ENCODE measurements at places on chromosomes 7 and 10. TPM values are rescaled to one million over a fixed set of nuclear protein-coding genes. Genes with fewer than 3 reads are reported as not detected.

GRCh38 chr7:23012908-23013714 is 819 bp downstream of the HYCC1 start:
- no peak overlapping the region for H3K27ac ChIP-seq
- no peak for DNase-seq
- H3K4me3 ChIP-seq: 0 out of 2 replicates have a peak overlapping the region, but pooled peaks have one; percentile 96
- H3K36me3 ChIP-seq: no peaks in the 10 kb centered on the region
- no peaks in the 10 kb centered on the region for H3K27me3 ChIP-seq

GRCh38 chr10:109934958-109935793 is 11.9 kb upstream of the XPNPEP1 start:
- peak overlapping the region; percentile 58 for H3K27ac ChIP-seq
- no peaks in the 10 kb centered on the region for H3K36me3 ChIP-seq
- H3K4me1 ChIP-seq: peaks cover 25% of the 10 kb centered on the region

GRCh38 chr10:71724539-71724938 is 5.0 kb upstream of the C10orf105 start:
- H3K36me3 ChIP-seq: 0 out of 2 replicates have a peak, but pooled peaks cover 4% of the 10 kb centered on the region
- peaks cover 19% of the 10 kb centered on the region for H3K4me1 ChIP-seq
- peaks cover 31% of the 10 kb centered on the region for H3K27me3 ChIP-seq
- no peak for DNase-seq
- H3K4me3 ChIP-seq: no peak overlapping the region
- no peak overlapping the region for H3K27ac ChIP-seq

DNA sequence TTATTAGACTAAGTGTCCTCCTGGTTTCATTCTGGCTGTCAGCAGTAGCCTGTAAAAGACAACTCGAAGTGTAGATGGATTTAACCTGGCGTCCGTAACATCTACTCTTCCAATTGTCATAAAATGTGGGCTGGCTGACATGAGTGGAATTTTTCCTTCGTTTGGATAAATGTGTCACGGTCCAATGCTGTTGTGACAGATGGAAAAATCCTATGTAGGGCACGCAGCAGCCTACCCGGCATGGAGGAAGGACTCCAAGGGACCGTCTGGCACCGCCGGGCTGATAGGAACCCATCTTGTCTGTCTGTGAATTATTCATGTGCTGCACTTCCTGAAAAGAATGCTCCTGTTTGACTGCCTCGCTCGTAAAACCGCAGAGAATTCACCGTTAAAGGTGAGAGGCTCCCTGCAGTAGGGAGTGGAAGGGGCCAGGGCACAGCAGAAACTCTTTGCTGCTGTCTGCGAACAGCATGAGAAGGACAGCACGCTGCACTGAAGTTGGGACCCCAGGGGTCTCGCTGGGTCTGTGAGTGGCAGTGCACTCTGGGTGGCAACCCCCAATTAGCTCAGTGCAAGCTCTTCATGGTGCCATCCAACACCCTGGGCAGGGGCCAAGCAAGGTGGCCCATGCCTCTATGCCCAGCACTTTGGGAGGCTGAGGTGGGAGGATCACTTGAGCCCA is 1.6 kb upstream of the ORAI2 start:
- peaks cover 12% of the 10 kb centered on the region for H3K36me3 ChIP-seq
- H3K4me3 ChIP-seq: no peak overlapping the region
- peaks cover 11% of the 10 kb centered on the region for H3K4me1 ChIP-seq
- peak overlapping the region; percentile 33 for H3K27ac ChIP-seq

- no peaks in the 10 kb centered on the region for H3K27me3 ChIP-seq
- no peaks in the 10 kb centered on the region for H3K36me3 ChIP-seq
- peaks cover 16% of the 10 kb centered on the region for H3K4me1 ChIP-seq
- H3K27ac ChIP-seq: no peak overlapping the region
- no peak for DNase-seq
These were observed 113.0 kb downstream of the ABLIM1 start for GRCh38 chr10:114545071-114545470.

The NAT16 gene
- total RNA-seq: not detected

DNA sequence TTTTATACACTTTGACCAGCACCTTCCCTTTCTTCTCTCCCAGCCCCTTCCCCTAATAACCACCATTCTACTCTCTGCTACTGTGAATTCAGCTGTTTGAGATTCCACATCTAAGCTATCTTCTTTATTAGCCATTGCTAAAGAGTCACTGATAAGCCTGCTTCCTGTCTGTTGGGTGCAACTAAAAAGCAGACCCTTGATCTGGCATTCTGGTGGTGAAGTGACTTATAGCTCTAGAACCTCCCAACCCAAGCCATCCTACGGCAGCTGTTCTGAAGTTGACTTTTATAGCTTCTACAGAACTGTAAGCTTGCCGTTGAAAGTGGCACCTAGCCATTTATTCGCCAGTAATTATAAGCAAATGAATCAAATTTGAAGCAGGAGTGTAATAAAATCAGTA is 105.6 kb downstream of the AHR start:
- H3K27ac ChIP-seq: no peak overlapping the region
- peaks cover 56% of the 10 kb centered on the region for H3K4me1 ChIP-seq
- H3K27me3 ChIP-seq: no peaks in the 10 kb centered on the region
- no peak for DNase-seq
- no peak overlapping the region for H3K4me3 ChIP-seq

- no peaks in the 10 kb centered on the region for H3K36me3 ChIP-seq
- H3K4me1 ChIP-seq: peaks cover 43% of the 10 kb centered on the region
- H3K4me3 ChIP-seq: peak overlapping the region; percentile 58
These were observed 30.6 kb upstream of the RHOBTB1 start for GRCh38 chr10:60974463-60975149.

DNA sequence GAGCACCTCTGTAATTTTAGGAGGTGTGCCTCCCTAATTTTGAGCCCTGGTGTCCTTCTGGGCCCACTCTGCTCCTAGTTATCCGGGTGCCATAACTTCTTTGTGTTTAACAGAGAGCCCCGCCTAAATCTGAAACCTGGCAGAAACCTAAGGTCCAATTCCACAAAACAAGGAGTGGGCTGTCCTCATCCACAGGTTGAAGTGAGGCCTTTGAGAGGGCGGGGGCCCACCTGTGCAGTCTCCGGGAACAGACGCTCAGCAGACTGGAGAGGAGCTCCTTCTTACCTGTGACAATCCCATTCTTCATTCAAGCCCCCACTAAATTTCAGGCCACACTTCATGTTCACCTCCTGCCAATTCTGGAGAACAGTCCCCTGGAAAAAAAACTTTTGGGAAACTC is 10.9 kb downstream of the TMEM72 start:
- H3K4me3 ChIP-seq: no peak overlapping the region
- H3K4me1 ChIP-seq: no peaks in the 10 kb centered on the region
- H3K36me3 ChIP-seq: peaks cover 6% of the 10 kb centered on the region
- no peak for DNase-seq
